H4 (cell line): ENCODE measurements at places on chromosomes 6 and 20.

DNA sequence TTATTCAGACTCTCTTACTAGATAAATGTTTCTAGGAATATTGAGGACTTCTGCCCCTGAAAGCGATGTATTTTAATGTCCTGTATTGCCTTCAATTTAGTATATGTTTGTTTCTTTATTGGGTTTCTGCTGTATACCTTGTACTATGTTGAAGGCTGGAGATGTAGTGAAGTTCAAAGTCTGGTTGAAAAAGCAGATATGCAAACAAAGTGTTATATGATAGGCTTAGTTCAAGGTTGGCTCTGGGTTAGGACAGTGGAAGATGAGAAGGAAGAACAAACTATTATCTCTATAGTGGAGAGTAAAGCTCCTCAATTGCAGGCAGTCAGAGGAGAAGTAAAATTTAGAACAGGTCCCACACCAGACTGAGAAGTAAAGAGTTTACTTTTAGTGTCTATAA lies 36.3 kb upstream of the ADGRG6 start:
- no peak for DNase-seq

DNA sequence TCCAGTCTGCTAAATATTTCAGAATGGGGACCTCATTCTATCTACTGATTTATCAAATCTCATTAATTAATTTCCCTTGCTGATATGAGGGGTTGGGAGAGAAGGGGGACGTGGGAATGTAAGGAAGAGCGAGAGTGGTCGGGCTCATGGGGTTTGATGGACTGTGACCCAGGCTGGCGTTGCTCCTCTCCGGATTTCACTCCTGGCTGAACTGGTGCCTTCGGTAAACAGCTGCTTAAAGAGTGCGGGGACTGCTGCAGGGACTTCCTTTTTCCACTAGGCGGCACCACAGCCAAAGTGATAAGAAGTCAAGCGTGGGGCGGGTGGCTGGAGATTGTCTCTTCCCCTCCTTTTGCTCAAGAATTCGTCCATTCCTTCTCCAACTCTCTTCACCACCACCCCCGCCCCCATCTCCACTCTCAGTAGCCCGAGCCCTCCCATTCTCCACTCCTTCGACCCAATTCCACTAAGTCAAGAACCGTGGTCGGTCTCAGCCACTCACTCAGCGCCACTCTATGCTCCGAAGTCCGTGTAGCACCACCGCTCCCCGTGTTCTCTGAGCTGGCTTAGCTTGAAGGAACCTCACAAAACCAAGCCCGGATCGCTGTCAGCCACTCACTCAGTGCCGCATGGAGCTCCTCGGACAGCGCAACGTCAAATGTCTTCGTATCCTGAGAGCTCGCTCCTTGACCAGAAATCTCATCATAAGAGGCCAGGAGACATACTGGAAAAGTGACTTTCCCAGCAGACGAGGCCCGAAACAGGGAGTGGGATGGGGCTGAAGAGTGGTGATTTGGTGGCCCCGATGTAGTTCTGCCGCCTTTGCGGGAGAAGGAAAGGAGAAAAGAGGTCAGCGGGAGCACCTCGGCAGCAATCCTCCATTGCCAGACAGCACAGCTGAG lies 9.7 kb downstream of the TRIM31 start:
- peak; percentile 78 for DNase-seq

DNA sequence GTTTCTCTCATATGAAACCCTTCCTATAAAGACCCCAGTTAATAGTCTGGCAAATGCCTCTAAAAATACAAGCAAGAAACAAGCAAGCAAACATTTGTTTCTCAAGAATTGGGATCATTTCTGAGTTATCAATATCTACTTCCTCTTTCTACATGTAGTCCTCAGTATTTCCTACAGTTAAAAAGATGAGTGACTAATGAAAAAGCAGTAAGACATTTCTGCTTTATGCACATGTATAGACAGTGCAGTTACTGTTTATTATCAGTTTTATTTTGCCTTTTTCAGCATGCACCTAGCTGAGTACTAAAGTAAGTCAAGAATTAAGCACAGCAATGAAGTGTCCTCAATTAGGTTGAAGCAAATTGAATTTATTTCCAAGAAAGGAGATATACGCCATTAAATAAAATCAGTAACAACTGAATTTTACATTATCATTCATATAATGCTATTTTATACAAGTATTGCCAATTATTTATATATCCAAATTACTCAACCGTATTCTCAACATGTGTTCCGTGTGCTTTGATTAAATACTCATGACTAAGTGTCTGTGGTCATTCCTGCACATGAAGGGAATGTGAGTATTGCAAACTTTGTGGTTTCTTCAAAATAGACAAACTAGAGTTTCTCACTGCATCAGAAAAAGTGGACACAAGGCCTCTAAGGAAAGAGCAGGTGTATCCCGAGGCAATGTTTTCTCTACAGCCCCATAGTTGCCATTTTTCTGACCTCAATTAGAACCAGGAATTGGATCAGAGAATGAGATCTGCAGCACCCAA lies 159.3 kb upstream of the MARCKS start:
- DNase-seq: peak; percentile 82

GRCh38 chr20:36017048-36017951 lies 48.9 kb downstream of the CNBD2 start:
- DNase-seq: peak; percentile 39

DNA sequence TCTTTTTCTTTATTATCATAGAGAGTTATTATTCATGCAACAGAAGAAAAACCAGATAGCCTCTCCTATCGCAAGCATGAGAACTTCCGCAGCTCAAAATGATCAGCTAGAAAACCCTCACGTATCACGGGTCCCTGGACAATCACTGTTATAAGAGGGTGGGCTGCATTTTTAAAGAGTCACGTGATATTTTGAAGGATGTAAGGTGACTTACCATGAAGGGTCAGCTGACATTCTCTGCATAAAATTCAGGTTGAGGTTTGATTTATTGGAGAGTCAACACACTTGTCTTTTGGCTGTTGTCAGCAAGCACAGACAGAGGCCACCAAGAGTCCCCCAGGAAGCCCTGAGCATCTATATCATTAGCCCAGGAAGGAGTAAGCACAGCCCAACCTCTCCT lies 39.5 kb downstream of the ID4 start:
- no peak for DNase-seq

GRCh38 chr20:8408587-8409307 lies 276.7 kb downstream of the PLCB1 start:
- DNase-seq: no peak

- no peak for DNase-seq
These were observed 23.4 kb upstream of the RNF144B start for GRCh38 chr6:18363746-18364145.

GRCh38 chr6:27829453-27830211 lies 82.6 kb downstream of the OR2B2 start:
- DNase-seq: no peak

GRCh38 chr6:3222506-3223038 lies 4.9 kb downstream of the TUBB2B start:
- DNase-seq: no peak

DNA sequence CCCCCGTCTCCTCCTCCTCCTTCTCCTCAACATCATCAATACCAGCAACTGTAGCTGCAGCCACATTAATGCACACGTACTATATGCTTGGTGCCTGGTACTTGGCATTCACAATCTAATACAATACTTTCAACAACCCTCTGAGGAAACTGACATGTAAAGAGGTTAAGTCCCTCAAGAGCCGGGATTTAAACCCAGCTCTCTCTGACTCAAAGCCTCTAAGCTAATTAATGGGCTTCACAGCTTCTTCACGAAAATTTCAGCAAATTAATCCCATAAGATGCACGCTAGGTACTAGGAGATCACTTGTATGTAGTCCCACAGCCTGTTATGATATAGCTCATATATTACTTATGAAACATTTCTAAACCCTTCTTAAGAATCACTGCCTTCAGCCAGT lies 73.1 kb upstream of the IPCEF1 start:
- DNase-seq: no peak

- no peak for DNase-seq
These were observed 2.3 kb downstream of the GSTA1 start for GRCh38 chr6:52801188-52801841.

GRCh38 chr20:7214081-7214740 lies 446.7 kb downstream of the BMP2 start:
- DNase-seq: no peak

- peak; percentile 53 for DNase-seq
These were observed 460.2 kb upstream of the BTBD3 start for GRCh38 chr20:11457488-11457887.

- no peak for DNase-seq
These were observed 25.8 kb downstream of the BCAS4 start for GRCh38 chr20:50820515-50821256.

DNA sequence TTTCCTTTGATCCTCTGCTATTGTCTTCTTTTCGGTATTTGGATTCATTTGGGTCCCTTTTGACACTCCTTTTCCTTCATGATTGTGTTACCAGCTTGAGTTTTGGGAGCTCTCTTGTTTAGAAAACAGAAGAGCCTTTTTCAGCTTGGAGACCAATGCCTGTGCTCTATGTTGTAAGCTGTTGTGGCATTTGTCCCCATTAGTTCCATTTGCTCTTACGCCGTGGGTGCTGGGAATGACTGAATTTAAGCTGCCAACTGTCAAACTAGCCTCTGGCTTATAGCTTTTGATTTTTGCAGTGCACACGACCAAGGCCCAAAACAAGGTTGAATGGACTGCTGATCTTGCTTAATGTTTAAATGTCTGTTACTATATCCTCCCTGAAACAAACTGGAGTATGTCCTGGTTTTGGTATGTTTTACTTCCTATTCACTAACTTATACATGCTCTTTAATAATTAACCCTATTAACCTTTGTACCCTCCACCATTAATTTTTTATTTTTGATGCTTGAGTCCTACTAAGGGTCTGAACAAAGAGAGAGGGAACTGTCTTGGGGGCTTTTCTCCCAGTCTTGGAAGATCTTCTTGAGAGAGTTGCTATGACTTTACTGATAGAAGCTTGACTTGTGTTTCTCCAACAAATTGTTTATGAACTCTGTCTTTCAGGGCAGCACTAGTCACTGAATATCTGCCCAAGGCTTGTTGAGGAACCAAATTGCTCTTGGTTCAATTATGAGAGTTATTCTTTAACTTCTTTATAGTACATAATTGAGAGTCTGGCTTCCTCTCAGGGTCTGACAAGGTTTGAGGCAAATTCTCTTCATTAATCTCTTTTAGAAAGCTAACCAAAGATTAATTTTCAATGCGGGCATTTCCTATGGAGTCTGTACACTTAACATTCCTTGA lies 100.3 kb upstream of the SIRPG start:
- DNase-seq: no peak

GRCh38 chr20:32906200-32906599 lies 47.5 kb downstream of the EFCAB8 start:
- no peak for DNase-seq

GRCh38 chr6:149566410-149567193 lies 427 bp downstream of the GINM1 start:
- DNase-seq: no peak

DNA sequence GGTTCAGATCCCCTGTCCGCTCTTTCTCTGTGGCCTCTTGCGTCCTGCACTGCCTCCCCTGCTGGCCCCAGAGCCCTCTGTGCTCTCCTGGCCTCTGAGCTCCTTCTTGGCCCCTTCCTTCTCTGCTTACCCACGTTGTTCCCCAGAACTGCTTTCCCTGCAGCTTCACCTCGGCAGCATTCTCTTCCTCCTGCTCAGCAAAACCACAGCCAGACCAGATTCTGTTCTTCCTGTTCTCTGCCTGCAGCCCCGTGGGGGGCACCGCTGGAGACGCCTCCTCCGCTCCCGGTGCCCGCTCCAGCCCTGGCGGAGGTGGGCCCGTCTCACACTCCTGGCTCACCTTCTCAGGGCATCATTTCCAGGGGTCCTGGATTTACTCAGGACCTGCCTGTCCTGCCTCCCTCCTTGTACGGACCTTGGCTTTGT lies 59.7 kb downstream of the TCP11 start:
- no peak for DNase-seq

GRCh38 chr20:56350842-56351241 lies 7.9 kb upstream of the FAM210B start:
- no peak for DNase-seq

DNA sequence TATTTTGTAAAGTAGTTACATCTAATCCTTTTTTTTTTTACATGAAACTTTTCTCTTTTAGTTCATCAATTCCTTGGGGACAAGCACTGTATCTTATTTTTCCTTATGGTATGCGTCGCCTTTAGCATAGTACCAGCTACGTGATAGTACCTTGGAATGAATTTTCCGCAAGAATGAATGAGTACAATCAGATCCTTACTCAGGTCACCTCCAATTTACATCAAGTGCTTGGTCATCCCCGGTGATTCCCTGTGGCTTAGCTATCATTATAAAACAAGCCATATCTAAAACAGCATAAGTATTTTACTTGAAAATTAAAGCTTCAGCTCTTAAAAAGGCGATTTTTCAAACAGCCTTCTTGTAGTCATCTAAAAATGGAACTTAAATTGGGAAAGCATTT lies 680.4 kb upstream of the MAP3K7 start:
- no peak for DNase-seq

DNA sequence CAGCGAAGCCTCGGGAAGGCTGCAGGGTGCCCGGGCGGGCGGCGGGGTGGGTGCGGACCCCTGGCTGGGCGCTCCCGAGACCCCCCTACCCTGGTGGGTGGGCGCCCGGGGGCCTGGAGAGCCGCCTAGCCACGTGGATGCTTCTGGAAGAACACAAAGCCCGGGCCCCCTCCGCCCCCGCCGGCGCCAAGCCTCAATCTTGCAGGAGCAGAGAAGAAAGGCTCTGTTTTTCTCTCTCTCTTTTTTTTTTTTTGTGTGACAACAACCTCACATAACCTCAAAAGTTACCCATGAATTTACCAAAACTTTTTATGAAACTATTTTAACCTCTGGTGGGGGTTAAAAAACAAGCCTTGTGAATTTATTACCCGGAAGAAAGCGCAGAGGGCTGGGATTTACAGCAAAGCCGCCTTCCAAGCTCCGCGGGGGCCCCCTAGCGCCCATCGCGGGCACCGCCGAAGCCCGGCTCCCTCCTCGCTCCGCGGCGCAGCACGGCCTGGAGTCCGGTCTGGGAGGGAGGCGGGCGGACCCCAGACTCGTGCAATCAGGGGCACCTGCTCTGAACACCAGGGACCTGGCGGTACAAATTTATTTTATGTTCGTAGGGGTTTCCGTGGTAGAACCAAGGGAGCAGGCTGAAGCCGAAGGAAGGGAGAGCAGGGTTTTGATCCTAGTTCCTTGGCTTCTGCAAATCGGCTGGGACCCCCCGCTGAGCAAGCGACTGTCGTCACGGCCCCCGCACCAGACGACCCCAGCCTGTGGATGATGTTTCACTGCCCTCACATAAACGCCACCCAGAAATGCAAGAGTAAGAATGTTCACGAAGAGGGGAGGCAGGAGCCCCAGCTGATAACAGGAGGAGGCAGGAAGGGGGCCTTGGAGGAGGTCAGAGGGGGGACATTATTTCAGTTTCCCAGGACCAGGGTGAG lies 58.9 kb downstream of the ZNF831 start:
- peak; percentile 44 for DNase-seq

DNA sequence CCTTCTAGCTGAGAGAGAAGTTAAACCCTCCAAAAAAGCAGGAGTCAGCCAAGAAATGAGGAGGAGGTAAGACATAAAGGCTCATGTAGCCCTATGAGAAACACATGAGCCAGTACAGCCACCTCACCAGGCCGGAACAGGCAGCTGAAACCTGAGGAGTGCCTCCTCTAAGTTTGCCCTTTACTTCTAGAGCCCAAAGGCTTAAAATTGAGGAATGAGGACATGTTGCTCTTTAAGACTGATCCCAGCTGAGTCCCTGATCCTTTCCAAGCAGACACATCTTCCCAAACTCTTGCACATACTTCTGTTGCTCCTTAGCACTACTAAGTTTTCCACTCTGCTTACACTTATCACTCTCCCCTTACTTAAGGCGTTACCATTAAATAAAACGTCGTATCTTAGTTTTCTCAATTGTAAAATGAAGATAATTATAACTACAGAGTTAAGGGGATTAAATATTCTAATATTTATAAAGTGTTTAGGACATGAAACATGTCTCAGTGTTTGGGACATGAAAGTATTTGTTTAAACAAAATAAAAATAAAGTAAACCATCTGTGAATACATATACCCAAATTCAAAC lies 124.0 kb downstream of the OGFRL1 start:
- no peak for DNase-seq
